ENCODE measurements at places on chromosomes 6 and 20. TPM values are rescaled to one million over a fixed set of nuclear protein-coding genes. Genes with fewer than 3 reads are reported as not detected.

TJAP1 gene
- polyA plus RNA-seq, result 18.4 TPM

GRCh38 chr6:162200041-162200440 is 527.5 kb downstream of the PRKN start:
- no peak for DNase-seq

DNA sequence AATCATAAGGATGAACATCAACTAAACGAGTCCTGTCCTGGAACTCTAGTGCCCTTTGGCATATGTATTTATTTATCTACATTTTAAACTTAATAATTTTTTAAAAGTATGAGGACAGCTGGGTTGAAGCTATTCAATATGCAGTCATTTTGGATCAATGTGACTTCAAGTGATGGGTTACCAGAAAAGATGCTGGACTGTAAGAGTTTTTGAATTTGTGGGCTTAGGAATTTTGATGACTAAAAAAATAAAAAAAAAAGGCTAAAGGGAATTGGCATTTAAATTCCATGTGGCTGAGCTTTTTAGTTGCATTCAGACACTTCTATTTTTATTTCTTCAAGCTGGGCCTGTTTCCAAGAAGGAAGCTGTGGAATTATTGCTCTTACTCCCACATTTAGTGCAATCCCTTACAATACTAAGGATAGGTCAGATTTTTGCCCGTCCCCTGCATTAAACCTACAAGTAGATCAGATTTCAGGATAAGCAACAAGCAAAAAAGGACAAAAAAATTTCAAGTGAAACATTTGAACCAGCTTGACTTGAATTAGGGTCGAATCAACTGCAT is 704.2 kb upstream of the CITED2 start:
- DNase-seq, result peak; percentile 66

GRCh38 chr6:137866200-137866913 is 702 bp upstream of the TNFAIP3 start:
- no peak for DNase-seq

DNA sequence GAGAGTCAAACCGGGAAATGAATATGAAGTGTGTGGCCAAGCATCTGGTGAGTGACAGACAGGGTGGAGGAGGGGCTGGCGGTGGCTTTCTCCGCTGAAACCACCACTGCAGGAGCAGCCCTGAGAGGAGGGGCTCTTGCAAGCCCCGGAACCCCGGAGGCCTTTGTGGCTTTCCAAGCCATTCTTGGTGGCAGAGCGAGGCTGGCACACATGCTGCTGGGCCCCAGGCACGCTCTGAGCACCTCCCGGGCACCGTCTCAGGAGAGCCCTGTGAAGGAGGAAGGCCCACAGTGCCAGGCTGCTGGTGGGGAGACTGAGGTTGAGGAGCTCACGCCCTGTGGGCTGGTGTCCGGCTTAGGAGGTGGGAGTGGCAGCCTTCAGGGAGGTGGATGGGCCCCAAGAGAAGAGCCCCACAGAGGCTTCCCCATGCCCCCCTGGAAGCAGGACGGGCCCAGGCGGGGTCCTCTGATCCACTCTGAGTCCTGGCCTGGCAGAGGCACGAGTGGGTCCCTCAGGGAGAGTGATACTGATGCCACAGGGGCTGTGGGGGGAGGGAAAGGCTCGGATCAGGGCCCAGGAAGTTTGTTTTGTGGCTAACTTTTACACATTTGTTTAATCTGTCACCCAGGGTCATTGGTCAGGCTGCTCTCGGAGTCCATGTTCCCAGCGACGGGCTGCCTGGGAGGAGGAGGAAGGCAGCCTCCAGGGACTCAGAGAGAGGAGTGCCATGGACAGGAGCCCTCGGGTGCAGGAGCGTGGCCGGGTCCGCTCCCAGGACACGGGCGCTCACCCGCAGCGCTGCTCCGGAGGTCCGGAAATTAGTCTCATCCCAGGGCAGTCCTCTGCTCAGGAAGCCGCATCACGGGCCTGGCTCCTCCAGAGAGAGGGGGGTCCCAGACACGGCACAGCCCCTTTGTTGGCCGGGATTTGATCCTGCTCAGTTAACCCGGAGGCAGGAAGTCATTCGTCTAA is 170.7 kb downstream of the ERMARD start:
- no peak for DNase-seq

AIF1 gene
- polyA plus RNA-seq, result not detected

GRCh38 chr6:43915986-43916923 is 146.2 kb downstream of the VEGFA start:
- DNase-seq, result no peak

CALHM5 gene
- polyA plus RNA-seq, result 7.7 TPM

GRCh38 chr6:87916446-87916845 is 131.2 kb upstream of the SPACA1 start:
- DNase-seq, result no peak

LRRN4 gene
- polyA plus RNA-seq, result 0.02 TPM

- DNase-seq, result no peak
Observed at GRCh38 chr6:115485400-115485799, 575.3 kb downstream of the FRK start.

SEMG1 gene
- polyA plus RNA-seq, result not detected

- no peak for DNase-seq
Observed at GRCh38 chr20:48624315-48625020, 203.3 kb downstream of the PREX1 start.

DNA sequence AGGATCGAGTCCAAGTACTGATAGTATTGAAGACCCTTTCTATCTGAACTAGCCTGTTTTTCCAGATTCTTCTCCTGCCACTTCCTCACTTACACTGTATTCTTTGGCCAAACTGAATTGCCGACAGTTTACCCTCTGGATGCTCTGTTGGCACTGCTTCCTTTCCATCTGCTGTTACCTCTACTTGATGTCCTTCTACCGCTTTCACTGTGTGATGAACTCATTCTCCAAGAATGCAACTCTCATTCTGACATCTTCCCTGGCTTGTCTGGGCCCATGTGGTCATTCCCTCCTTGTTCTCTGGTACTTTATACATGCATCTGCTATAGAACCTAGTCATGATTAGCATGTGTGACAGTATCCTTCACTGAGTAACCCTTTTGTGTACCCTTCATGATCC is 16.3 kb downstream of the RPRD1B start:
- peak; percentile 48 for DNase-seq

Data from AG04450 (cell line).